ENCODE measurements at places on chromosomes 7 and 10.
A peak's percentile ranks its signal among the peaks of the same experiment; 100 is the strongest.

DNA sequence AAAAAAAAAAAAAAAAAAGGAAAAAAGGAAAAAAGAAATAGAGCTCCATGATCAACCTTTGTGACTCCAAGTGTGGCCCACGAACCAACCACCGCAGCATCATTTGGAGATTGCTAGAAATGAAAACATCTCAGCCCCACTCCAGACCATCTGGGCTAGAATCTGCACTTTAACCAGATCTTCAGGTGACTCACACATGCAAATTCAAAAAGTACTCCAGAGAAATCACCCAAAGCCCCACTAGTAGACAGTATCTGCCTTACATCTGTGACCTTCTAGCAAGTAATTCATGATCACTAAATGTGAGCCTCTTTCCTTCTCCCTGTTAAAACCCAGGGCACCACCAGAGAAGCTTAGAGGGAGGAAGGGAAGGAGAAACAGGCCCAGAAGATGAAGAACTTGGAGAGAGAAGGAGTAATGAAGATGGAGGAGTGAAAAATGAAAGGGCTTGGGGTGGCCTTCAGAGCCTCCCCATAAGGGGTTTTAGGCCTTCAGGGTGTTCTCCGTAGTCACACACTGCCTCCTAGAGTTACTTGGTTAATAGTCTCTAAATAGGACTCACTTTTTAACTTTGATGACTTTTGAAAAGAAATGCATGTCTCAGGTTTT lies 94.0 kb downstream of the SLC37A3 start:
- DNase-seq: no peak

GRCh38 chr10:119541459-119542356 lies 811 bp downstream of the RGS10 start:
- DNase-seq: peak; percentile 54

- DNase-seq: no peak
Measured at GRCh38 chr7:44740055-44740454, 8.6 kb upstream of the ZMIZ2 start.

- DNase-seq: no peak
Measured at GRCh38 chr7:131497454-131497853, 59.0 kb downstream of the PODXL start.

- peak; percentile 50 for DNase-seq
Measured at GRCh38 chr7:12210179-12211053, 678 bp upstream of the TMEM106B start.

- peak; percentile 57 for DNase-seq
Measured at GRCh38 chr7:32062150-32062549, 8.1 kb downstream of the PDE1C start.

DNA sequence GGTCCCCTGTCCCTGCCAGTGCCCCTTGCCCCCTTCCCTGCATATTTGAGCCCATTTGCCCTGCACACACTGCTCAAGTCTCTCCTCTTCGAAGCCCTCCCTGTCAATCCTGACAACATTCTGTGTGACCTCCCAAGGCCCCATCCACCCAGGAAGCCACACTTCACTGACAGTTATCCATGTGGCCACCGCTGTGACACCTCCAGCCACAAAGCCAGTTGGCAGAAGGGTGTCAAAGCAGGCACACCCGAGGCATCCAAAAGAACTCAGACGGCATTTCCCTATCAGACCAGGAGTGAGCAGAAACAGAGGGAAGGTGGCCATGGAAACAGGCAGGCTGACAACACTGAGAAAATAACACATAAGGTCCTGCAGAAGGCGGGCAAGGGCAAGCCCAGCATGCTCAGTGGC lies 4.6 kb downstream of the POLM start:
- no peak for DNase-seq

- DNase-seq: no peak
Measured at GRCh38 chr10:70613941-70614340, 11.4 kb upstream of the PRF1 start.

- peak; percentile 62 for DNase-seq
Measured at GRCh38 chr10:101780818-101781654, 2.2 kb downstream of the NPM3 start.

GRCh38 chr7:50283731-50284130 lies 20.8 kb upstream of the IKZF1 start:
- DNase-seq: no peak

- DNase-seq: no peak
Measured at GRCh38 chr7:26959290-26959689, 94.9 kb upstream of the SKAP2 start.

GRCh38 chr10:31148951-31149350 lies 117.3 kb upstream of the ZNF438 start:
- no peak for DNase-seq

DNA sequence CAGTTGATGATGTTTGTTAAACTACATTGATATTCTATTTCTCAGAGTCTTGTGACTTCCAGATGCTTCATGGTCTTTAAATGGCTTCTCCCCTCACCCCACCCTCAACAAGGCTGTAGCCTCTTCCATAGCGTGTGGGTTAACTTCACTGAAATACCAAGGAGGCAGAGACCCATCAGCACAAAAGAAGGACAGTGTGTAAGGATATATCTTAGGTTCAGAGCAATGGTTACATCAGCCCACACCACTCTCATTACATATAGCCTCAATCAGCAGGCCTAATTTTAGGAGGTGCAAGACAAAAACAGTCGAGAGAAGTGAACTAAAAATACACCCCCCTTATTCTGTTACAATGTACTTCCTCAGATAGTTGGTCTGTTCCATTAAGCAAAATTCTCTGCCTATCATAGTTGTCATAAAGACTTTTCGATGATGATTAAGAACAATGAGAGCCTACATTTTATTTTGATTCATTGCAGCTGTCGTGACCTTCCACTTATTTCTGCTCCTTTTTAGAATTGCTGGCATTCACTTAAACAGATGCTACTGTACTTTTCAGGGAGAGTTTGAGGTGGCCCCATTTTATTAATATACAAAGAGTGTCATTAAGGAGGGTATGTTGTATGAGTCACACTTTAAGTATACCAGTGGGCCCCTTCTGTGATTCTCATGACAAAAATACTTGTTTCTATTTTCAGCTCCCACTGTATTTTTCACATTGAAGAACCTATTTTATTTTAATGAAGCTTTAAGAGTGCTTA lies 52.1 kb downstream of the WIPF3 start:
- no peak for DNase-seq

GRCh38 chr7:4857189-4857588 lies 4.6 kb downstream of the PAPOLB start:
- no peak for DNase-seq

- DNase-seq: no peak
Measured at GRCh38 chr7:156865493-156865892, 27.5 kb downstream of the LMBR1 start.

DNA sequence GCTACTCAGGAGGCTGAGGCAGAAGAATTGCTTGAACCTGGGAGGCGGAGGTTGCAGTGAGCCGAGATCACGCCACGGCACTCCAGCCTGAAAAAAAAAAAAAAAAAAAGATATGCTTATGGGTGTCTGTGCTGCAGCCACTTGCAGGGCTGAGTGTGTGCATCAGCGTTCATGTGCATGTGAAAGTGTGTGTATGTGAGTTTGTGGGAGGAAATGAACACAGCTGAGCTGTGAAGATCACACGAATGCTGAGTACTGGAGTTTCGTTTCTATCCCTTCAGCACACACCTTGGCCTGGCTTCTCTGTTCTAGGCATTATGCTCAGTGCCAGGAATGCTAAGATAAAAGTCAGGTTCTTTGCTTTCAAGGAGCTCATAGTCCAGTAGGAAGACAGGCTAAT lies 12.0 kb upstream of the SVOPL start:
- DNase-seq: no peak

GRCh38 chr10:52474265-52474664 lies 160.2 kb downstream of the DKK1 start:
- DNase-seq: no peak

- no peak for DNase-seq
Measured at GRCh38 chr10:59126261-59126660, 50.2 kb upstream of the PHYHIPL start.

DNA sequence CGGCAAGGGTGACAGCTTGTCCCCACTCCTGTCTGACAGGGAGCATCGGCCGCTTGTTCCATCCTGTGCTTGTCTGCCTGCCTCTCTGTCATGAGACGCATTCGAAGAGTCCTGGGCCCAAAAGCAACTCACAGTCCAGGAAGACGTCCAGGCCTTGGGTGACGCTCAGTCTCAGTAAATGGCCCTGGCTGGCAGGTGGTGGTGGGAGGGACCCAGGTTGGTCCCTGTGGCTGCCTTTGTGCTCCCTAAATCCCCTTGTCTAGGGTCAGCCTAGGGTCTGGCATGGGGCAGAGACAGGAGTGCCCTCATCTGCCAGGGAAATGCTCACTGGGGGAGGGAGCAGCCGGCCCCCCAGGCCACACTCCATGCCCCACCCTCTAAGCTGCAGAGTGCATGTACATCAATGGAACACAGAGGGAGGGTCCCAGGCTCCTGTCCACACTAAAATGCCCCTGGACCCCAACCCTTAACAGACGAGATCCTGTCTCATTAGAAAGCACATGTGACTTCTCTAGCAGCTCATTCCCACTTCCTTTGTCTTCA lies 295.2 kb upstream of the ZNF32 start:
- peak; percentile 29 for DNase-seq

DNA sequence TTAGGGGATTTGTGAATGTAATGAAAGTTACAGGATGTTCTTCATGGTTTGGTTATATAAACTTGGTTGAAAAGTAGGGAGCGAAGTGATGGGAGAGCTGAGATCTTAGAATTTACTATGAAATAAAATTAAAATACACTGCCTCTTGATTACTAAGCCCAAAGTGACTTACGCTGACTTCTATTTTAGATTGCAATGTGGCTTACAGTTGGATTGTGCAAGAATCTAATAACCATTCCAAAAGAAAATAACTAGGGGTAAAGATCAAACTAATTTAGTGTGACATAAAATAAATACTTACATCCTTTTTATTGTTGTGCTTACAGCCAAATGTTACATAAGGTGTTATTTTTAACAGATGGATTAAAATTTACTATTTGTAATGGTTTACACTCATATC lies 15.3 kb downstream of the WNT16 start:
- DNase-seq: no peak

GRCh38 chr10:62632071-62632809 lies 172.3 kb upstream of the ADO start:
- DNase-seq: no peak

DNA sequence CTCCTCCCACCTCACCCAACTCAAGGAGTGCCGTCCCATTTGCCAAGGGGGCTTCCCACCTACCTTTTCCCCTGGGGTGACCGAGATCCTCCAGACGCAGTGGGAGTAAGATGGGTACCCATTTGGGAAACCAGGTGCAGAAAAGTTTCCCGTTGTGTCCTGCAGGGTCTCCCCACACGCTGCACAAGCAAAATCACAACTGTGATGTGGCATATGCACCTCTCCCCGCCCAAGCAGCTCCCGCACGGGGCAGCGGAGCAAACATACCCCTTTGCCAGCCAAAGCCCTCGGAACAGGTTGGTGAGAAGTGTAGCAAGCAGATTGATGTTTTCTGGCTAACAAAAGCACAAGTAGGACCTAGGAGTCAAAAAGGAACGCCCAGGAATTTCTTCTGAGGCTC lies 51.5 kb upstream of the OPALIN start:
- DNase-seq: no peak

- no peak for DNase-seq
Measured at GRCh38 chr7:14960721-14961120, 58.2 kb upstream of the DGKB start.

GRCh38 chr7:17041324-17041723 lies 159.5 kb upstream of the AGR3 start:
- no peak for DNase-seq

DNA sequence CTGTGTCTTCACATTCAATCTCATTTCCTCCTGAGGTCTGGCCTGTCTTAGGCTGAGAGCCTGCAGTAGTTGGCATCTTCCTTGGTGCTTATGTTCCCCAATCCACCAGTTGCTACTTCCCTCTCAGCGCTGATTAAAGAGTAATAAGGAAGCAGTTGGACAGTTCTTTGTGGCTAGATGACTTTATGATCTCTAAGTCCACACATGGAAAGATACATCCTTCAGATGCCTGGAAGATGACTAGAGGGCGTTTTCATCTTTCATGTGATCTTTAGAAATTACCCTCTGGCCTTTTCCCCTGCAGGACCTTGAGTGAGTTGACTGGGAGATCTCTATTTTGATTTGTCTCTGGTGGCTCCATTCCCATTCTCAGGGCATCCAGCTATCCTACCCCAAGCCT lies 204.5 kb downstream of the GRM3 start:
- no peak for DNase-seq

DNA sequence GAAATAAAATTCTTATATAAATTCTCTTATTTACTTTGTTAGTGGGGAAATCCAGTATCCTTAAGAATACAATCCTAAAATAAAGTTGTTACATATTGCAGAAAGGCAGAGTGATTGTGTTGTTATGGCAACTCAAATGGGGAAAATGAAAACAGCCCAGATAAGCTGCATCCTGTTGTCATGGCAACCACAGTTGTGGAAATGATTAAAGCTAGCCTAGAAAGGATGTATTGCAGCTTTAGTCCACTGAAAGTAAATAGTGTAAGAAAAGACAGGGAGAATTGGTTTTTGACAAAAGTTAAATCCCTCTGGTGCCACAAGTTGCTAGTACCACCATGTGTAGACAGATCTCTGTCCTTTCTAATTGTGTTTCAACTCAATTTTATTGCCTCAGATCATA lies 43.2 kb downstream of the BTRC start:
- DNase-seq: no peak

DNA sequence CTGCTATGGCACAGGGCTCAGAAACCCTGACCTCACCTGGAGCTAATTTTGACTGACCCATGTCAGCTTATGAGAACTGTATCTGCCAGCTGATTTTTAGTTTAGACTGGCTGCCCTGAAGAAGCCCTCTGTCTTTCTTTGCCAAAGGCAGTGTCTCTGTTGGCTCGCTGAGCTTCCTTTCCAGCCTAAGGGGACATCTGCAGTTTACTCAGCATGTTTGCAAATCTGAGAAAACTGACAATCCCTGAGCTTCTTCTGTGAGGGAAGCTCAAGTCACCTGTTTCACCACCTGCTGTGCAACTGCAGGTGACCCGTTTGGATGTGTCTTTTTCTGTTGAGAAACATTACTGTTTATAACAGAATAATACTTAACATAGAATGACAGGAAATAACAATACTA lies 46.0 kb downstream of the PRKAR2B start:
- DNase-seq: no peak

DNA sequence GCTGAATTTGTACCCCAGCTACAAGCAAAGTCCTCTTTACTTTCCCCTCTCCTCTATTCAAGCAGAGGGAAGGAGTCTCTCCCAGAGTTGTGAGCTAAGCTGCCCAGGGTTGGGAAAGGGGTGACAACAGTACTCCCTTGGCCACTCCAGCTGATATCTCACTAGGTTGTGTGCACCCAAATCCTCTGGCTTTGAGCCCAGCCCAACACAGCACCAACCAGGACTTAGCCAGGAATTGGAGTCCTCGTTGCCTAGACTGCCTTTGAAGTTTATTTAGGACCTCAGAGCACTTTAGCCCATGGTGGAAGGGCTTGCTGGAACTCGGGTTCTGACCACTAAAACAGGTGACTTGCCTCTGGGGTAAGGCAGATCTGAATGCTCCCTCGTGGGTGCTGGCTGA lies 35.7 kb upstream of the DYNC1I1 start:
- no peak for DNase-seq

GRCh38 chr10:61791216-61791615 lies 110.3 kb upstream of the ARID5B start:
- no peak for DNase-seq

Measured in ureter (tissue), 1 donor.